Bone marrow (tissue), 2 donors: ENCODE measurements at places on chromosomes 4 and X.

- no peak for DNase-seq
These were observed 187.9 kb downstream of the EPHA5 start for GRCh38 chr4:65482410-65482809.

DNA sequence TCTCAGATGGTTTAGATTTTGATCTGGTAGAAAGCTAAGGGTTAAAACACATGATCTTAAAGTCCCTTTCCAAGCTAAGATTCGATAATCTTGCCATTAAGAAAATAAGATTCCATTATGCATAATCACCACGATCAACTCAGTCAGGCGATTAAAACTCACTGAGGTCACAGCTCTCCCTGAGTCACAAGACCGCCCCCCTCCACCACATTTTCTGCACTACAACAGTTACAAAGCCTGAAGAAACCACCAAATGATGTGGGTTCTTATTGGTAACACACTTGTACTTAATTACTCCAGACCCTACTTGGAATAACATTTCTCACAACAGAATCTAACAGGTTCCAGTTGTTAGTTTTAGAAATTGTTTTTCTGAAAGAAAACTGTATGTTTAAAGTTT lies 62.8 kb downstream of the SH3KBP1 start:
- DNase-seq: no peak

DNA sequence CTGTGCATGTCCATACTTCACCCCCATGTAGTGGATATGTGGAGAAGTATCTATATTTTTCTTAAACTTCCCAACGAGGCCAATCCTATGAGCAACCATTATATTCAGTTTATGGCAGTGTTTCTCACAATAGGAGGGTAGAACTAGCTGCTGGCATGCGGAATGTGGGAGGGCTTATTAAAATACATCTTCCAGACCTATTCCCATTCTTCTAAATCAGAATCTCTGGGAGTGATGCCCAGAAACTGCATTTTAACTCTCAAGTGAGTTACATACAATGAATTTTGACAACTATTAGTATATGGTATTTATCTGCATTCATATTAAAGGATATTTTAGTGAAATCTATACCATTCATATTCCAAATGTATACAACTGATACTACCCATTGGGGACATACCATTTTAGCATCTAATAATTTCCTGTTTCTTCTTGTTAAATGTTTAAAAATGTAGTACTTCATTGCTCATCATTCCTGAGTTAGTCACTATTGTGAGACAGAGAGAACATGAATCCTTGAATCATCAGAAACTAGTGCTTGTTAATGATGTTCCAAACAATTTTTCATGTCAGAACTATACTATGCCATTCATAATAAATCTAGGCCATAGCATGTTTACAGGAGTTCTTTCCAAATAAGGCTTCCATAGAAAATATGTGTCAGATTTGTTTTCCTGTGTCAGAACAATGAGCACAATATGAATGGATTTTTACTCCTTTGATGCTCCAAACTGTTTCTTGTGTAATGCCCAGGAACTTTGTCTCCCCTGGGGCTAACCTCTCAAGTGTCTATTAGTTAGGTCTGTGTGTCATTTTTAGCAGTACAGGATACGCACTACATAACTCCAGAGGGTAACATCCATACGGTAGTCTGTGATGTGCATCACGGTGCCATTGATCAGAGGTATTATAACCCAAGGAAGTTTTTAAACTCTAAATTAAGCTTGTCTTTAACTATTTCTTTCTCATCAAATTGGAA lies 198.8 kb upstream of the BMP3 start:
- DNase-seq: no peak

DNA sequence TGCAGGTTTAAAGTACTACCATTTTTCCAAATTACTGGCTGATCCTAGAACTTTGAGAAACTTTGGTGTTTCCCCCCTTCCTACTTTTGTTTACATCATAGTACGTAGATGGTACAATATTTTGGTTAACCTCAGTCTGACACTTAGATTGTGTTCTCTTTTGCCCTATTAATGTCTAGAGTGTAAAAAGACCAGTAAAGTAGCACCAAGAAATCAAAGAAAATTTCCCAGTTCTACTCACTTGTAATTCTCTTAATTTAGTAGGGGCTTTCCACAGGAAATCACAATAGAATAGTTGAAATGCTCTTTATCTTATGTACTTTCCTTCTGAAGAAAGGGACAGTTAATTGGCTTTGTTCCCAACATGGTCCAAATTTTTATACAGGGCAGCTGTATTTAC lies 51.6 kb downstream of the NFKB1 start:
- DNase-seq: no peak

- DNase-seq: no peak
These were observed 23.5 kb upstream of the BCORL1 start for GRCh38 chrX:129958814-129959492.

DNA sequence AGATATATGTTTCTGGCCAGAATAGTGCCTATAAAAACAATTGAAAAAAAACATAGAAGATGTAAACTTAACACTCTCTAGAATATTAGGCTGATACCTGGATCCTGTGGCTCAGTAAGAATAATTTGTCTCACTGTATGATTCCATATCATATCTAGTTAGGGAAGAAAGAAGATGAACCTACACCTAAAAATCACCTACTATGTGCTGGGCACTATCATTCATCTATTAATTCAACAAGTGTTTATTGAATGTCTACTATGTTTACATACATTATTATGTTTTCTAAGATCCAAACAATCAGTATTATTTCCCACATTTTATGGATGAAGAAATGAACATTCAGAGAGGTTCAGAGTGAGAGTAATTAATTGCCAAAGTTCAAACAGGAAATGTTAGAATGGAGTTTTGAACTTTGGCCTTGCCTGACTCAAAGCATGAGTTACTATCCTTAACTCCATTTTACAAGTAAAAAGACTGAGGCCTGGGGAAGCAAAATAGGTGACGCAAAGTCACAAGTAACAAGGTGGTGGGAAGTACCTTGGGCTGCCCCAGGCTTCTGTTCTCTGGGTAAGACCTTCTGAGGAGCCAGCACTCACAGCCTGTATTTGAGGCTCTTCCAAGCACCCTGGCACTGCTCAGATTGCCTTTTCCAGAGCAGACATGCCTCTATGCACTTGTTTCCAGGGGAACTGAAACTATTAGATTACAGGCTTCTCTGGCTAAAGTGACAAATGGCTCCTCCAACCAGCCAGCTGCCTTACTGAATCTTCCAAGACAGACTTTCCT lies 111.1 kb upstream of the ACSL4 start:
- no peak for DNase-seq

DNA sequence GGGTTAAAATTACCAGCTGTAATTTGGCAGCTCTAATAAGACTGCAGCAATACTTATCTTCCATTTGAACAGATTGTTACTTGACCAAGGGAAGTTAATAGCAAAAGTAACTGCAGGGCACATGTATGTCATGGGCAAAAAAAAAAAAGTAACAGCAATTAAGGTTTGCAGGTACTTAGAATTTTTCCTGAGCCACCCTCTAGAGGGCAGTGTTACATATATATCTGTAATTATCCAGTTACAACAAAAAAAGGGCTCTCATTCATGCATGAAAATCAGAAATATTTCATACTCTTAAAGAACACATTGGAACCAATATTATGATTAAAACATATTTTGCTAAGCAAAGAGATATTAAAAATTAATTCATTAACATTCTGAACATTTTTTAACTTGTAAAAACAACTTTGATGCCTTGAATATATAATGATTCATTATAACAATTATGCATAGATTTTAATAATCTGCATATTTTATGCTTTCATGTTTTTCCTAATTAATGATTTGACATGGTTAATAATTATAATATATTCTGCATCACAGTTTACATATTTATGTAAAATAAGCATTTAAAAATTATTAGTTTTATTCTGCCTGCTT lies 25.1 kb downstream of the XIAP start:
- DNase-seq: peak; percentile 32

DNA sequence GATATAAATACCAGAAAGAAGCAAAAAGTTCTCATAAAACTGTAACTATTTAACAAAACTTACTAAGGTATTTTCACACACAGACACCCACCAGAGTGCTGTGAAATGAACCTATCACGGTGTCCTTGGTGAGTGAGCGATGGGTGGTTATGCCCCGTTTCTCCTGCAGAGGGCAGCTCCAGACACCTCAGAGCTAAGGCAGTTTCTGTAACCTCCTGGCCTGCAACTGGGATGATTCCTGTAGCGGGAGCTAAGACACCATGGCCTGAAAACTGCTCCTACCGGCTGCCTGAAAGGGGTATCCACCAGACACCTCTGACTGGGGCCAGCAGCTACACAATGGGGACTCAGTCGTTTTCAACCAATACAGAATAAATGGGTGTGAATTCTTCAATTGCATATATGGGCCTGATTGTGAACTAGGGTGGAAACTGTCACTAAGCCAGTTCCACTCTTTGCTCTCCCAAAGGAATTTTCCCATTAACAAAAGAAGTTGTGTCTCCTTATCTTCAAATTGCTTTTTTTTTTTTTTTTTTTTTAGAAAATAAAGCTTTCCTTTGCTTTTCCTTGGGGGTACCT lies 2375.8 kb upstream of the TENM3 start:
- no peak for DNase-seq

GRCh38 chr4:95541889-95542607 lies 6.7 kb downstream of the UNC5C start:
- no peak for DNase-seq

- no peak for DNase-seq
These were observed 72.2 kb upstream of the KLF3 start for GRCh38 chr4:38591617-38592337.

GRCh38 chr4:94826206-94826605 lies 68.5 kb downstream of the BMPR1B start:
- DNase-seq: no peak

- DNase-seq: no peak
These were observed 76.8 kb downstream of the PPP2R2C start for GRCh38 chr4:6395466-6396228.
